ENCODE measurements at places on chromosomes 11 and 22.

DNA sequence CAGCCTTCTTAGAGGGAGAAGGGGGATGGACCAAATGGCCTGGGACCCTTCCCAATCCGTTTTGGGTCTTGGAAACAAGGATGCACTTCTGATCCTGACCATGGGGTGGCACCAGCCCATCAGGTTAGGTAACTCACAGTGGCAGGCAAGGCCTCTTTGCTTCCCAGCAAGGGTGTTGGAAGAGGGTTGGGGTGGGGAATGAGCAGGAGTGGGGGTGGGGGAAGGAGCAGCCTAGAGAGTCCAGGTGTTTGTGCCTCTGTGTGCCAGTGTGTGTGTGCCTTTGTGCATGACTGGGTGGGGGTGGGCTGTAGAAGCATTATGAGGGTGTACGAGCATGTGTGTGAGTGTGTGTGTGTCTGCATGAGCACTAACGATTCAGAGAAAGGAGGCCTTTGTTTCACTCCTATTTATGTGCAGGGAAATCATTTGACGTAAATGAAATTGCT lies 213.1 kb downstream of the INSC start:
- DNase-seq = no peak

GRCh38 chr11:122714004-122714403 lies 58.5 kb downstream of the UBASH3B start:
- no peak for DNase-seq

DNA sequence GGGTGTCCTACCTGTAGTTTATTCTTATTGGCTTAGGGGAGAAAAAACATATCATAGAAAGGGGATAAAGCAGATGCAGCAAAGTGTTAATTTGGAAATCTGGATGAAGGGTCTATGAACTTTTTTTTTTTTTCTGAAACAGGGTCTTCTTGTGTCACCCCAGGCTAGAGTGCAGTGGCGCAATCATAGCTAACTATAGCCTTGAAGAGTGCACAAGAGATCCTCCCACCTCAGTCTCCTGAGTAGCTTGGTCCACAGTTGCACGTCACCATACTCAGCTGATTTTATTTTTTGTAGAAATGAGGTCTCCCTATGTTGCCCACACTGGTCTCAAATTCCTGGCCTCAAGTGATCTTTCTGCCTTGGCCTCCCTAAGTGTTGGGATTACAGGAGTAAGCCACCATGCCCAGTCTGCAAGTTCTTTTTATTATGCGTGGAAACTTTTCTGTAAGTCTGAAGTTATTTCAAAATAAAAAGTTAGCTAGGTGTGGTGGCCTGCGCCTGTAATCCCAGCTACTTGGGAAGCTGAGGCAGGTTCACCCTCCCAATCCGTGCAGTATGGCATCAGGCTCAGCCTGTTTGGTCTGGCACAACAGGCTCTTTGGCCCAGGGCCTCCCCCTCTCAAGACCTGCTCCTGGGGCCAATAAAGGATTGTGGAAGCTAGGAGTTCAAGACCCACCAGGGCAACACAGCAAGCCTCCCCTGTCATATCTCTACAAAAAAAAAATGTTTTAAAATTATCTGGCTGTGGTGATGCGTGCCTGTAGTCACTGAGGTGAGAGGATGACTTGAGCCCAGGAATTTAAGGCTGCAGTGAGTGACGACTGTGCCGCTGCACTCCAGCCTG lies 111.9 kb downstream of the MED15 start:
- no peak for DNase-seq

DNA sequence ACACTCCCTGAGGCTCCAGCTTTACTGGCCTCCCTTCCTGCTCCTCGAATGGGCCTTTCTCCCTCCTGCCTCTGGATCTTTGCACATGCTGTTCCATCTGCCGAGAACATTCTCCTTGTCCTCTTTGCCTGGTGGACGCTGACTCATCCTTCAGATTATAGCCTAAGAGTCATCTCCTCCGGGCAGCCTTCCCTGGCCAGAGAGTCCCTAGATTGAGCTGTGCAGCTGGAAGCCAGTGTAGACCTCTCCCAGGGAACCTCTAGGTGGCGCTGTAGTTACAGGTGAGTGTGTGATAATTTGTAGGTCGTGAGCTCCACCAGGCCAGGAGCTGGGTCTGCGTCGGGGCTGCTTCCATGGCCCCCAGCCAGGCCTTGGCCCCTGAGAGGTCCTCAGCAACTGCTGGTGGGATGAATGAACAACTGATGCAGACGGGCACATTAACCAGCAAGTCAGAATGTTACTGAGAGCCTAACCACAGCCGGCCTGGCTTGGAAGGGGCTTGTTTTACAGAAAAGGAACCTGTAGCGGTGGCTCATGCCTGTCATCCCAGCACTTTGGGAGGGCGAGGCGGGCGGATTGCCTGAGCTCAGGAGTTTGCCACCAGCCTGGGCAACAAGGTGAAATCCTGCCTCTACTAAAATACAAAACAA lies 8.7 kb downstream of the PNPLA5 start:
- no peak for DNase-seq

DNA sequence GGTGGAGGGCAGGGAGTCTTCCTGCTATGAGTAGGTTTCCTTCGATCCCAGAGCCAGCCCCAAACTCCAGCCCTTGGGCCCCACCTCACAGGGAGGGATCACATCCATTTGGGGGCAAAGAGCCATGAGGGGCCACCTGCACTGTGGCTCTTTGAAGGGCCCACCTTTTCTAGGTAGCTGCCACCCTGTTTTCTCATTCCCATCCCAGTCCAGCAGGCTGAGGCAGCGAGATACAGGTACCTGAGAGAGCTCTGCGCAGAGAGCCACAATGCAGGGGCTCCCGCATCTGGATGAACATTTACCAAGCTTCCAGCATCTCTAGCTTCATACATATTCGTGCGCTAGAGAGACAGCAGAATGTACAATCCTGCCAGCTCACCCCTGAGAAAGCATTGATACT lies 16.3 kb downstream of the FXYD6 start:
- DNase-seq = no peak

DNA sequence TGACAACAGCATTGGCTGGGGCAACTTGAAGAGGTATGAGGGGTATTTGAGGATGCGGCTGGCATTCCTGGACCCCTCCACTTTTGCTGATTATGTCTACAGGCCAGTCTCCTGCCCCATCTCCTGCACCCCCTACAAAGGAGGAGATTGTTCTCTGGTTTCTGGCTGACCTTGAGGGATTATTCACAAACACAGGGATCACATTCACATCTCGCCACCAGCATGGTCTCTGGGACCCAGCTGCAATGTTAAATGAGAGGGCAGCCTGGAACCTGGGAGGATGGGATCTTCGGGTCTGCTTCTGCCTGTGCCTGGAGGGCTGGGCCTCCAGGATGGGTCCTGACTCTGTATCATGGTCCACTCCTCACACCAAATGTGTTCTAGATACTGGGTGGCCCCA lies 32.8 kb upstream of the MYEOV start:
- DNase-seq = no peak

GRCh38 chr11:118263112-118263511 lies 985 bp downstream of the MPZL2 start:
- DNase-seq = no peak

DNA sequence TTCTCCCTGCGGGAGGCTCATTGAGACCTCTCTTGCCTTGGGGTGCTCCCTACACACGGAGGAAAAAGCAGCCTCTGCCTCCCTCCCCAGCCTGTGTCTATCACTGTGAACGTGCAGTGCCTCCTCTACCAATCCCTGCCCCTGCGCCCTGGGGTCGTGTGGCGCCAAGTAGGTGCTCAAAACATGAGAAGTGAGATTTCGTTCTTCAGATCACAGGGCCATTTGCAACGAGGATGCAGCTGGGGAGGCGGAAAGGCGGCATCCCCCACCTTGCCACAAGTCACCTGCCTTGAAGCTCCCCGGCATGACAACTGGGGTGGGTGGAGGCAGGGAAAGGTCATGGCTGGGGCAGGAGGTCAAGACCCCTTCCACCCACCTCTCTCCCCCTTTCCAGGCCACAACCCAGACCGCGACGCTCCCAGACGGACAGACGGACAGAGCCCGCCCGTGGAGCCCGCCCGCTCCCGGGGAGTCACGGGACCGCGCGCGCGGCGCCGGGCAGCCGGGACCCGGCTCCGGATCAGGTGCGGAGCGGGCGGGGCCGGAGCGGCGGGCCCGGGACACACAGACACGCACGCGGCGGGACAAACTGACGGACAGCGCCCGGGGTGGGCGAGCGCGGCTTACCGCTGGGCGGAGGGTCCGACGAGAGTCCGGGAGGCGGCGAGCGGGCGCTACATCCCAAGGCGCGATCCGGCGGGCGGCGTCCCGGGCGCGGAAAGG lies 485 bp downstream of the KCNJ4 start:
- no peak for DNase-seq

GRCh38 chr11:75031224-75031753 lies 42.6 kb downstream of the NEU3 start:
- DNase-seq = no peak
